Kasumi-1 (cell line): ENCODE measurements at places on chromosomes 13 and 19.

GRCh38 chr19:2945575-2946184 lies 909 bp upstream of the ZNF77 start:
- DNase-seq, result no peak

DNA sequence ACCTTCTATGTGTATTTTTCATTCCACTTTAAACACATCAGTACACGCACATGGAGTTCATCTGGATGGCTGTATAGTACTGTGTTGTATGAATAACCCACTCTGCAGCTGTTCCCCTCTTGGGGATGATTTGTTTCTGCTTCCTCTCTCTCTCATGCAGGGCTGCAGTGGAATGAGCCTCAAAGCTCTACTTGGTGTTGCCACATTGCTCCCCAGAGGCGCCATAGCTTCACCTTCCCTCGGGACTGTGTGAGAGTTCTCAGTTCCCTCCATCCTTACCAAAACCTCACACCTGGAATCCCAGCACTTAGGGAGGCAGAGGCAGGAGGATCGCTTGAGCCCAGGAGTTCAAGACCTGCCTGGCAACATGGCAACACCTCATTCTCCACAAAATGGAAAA lies 28.4 kb upstream of the GPR183 start:
- DNase-seq, result no peak

DNA sequence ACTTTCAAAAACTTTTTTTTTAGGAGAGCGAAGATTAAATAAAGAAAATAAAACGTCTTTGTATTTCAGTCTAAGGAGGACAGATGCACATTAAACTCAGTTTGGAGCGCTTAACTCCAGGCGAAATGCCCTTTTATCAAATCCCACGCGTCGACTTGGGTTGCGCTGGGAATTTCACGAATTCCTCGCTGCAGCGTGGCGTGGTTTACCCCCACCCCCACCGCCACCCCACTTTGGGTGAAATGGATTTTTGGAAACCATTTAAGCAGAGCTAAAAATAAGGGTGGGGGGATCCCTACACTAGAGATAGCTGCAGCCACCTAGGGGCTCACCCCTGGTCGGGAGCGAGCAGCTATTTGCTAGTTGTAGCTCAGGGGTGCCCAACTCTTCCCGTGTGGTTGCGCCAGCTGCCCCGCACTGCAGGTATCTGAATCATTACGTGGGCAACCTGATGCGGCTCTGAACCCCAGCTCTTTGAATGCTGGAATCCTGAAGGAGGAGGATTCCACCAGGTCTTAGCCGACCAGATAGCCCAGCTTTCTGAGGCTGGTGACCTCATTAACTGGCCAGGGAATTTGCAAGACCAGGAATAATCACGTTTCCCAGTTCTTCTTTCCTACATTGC lies 6.5 kb upstream of the TSHZ3 start:
- no peak for DNase-seq

DNA sequence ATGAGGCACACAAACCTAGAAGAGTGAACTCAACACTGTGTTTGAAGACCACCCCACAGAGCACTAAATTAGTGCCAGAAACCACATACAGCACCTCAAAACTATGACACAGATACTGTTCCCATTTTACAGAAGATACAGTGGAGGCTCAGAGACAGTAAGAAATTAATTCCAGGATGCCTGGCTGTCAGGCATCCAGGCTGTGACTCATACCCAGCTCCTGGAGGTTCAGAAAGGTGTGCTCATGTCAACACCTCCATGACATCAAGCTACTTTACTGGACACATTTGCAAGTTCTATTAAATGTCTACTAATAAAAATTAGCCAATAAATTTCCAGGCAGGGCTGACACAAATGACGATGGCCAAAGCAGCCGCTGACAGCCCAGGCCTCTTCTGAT lies 176.3 kb downstream of the ABCC4 start:
- DNase-seq, result no peak

- no peak for DNase-seq
Measured at GRCh38 chr13:94168783-94169453, 310.6 kb downstream of the DCT start.

DNA sequence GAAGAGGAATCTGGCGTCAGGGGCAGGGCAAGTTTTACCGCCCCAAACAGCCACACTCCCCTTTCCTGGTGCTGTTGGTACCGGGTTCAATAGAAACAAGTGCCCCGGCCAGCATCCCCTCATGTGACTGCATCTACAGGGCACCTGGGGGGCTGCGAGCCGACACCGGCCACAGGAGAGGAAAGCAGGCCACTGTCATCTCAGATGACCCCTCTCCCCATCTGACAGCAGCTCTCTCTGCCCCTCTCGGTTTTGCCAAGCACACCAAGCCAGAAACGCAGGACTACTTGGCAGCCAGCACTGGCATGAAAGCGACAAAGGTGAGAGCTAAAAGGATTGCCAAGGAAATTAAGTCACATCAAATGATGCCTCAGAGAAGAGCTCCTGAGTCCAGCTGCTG lies 37.1 kb downstream of the MLLT1 start:
- no peak for DNase-seq

- DNase-seq, result no peak
Measured at GRCh38 chr13:85278851-85279250, 520.4 kb downstream of the SLITRK6 start.

DNA sequence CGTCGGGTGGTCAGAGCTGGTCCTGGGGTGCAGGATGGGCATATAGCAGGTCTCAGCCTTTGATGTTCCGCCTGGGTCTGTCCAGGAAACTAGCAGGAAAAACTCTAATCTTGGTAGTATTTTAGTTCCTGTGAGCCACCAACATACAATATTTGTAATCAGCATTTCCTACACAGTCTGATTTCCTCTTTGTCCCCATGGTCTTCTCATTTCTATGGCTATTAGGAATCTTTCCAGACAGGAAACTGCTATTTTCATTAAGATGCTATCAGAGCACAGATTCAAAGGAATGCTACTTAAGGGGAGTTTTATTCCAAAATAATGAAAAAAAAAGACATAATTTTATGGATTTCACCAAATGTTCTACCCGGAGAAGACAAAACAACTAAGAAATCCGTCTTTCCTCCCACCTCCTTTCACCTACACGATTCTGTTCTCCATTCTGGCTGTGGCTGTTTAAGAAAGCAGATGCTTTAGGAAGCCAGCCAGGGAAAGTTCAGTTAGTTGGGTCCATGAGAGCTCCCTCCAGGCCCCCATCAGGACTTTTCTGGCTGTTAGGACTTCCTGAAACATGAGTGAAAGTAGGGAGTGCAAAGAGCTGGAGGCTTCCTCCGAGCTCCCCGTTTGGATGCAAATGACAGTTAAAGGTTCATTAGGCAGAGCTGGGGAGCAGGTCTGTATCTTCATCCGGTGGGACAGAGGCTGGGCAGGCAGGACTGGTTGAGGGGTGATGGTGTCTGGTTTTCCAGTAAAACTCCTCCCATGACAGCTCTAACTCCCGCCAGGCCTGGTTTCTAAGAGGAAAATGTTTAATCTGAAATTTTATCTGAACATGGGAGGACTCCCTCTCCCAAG lies 36.3 kb downstream of the SHISA2 start:
- no peak for DNase-seq

- no peak for DNase-seq
Measured at GRCh38 chr13:36813225-36813624, 5.8 kb upstream of the RFXAP start.

GRCh38 chr19:54422136-54422535 lies 6.9 kb downstream of the TTYH1 start:
- DNase-seq, result no peak

DNA sequence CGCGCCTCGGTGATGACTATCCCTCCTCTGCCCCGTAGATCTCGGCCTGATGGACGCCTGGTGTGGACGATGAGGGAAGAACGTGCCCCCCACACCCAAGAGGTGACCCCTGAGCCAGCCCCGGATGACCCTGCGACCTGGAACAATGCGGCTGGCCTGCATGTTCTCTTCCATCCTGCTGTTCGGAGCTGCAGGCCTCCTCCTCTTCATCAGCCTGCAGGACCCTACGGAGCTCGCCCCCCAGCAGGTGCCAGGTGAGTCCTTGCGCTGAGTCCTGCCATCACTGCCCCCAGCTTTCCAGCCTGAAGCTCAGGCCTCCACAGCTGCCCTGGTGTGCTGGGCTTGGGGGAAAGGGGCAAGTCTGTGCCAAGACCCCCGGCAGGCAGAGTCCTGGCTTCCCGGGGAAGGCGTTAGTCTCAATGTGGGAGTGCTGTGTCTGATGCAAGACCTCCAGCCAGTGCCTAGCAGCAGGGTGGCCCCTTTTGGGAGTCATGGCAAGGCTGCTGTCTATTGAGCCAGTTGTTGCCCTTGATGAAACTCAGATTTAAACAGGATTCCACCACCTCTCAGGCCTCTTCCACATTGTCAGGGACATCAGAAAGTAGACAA lies 67.5 kb downstream of the CHST8 start:
- DNase-seq, result no peak

- DNase-seq, result no peak
Measured at GRCh38 chr19:16085115-16085514, 8.8 kb downstream of the TPM4 start.

DNA sequence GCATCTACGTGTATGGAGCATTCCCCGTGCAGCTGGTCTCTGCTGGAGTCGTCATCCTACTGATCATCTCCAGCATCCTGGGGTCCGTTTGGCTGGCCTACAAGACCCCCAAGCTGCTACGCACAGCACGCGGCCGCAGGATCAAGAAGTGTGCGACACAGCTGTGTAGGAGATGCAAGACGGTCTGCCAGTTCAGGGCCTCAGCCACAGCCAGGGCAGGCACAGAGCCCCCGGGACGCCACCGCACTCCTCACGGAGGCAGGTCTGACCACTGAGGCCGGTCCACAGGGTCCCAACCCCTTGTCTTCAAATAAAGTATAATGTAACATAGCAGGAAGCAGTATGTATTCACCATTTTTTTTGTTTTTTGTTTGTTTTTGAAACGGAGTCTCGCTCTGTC lies 6.1 kb downstream of the PRR22 start:
- no peak for DNase-seq

DNA sequence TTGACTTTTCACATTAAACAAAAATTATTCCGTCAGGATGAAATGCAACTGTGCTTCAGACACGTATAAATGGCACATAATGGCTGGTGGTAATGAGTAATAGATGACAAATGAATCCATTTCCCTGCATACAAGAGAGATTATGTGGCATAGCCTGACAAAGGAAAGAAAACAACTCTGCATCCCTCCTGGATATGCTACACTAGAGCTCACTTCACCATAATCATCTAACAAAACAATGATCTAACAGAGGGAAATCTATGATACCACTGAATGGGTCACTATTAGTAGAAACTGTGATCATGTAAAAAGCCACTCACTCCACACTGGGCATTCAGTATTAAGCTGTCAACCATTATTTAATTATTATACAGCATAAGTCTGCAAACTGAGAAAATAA lies 1498.4 kb downstream of the EFNB2 start:
- no peak for DNase-seq

- no peak for DNase-seq
Measured at GRCh38 chr19:40392894-40393517, 3.0 kb upstream of the HIPK4 start.

DNA sequence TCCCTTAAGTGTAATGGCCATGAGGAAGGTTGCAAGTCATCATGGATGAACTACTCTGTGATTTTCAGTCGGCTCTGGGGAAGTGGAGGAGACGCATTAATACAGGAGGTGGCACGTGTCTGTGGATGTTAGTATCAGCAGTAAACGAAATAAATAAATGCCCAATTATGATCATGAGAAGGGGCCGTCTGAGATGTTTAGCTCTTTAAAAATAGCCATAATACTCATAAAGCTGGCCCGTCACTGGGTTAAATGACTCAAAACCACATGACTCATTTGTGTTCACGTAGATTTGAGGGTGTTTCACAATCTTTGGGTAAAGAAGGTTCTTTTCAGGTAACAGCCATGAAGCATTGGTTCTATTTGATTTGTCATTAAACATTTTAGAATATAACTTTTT lies 620.6 kb downstream of the GPC6 start:
- no peak for DNase-seq

GRCh38 chr13:36370108-36370429 lies 23.9 kb upstream of the SPART start:
- DNase-seq, result no peak

- peak; percentile 53 for DNase-seq
Measured at GRCh38 chr19:13033819-13034611, 38.7 kb downstream of the NFIX start.

DNA sequence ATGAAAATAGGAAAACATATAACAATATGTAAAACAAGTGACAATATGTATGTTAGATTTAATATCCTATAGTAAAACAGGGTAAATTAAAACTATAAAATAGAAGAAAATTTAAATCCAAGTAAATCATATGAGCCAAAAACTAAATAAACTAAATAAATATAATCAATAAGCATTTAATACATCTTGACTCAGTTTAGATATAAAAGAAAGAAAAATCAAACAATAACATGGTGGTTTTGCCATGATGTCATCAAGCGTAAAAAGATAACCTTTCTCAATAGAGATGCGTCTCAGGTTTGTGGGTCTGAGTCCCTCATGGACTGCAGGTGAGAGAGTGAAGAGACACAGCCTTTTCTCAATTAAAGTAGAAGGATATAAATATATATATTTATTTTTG lies 26.6 kb upstream of the ZNF331 start:
- DNase-seq, result no peak

DNA sequence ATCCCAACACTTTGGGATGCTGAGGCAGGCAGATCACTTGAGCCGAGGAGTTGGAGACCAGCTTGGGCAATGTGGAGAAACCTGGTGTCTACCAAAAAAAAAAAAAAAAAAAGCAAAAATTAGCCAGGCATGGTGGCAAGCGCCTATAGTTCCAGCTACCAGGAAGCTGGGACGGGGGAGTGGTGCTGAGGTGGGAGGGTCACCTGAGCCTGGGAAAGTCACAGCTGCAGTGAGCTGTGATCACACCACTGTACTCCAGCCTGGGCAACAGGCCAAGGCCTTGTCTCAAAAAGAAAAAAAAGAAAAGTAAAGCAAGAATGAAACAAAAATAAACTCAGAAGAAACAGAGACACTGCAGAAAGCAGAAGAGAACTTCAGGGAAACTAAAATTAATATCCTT lies 31.6 kb downstream of the MTRF1 start:
- no peak for DNase-seq

- DNase-seq, result no peak
Measured at GRCh38 chr13:80901111-80901510, 560.2 kb upstream of the SPRY2 start.

DNA sequence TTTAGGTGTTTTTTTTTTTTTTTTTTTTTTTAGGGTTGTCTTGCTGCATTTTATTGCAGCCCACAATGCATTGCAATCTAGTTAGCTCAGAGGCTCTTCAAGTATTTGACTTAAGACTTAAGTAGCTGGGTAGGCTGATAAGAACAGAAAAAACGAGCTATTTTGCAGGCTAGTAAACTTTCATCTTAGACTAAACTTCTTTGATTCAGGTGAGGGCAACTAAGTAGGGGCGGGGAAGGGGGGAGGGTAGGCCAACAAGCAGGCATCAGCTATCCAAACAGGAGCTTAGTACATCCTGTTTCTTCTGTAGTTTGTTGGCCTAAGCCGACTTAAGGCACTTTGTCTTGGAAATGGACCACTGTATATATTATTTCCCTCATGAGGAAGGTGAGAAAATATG lies 4.9 kb upstream of the TDRD3 start:
- no peak for DNase-seq

GRCh38 chr13:32474999-32475792 lies 47.3 kb upstream of the N4BP2L1 start:
- no peak for DNase-seq

- DNase-seq, result no peak
Measured at GRCh38 chr13:86878781-86879180, 792.4 kb upstream of the SLITRK5 start.
